ENCODE measurements at places on chromosomes 5 and 9.

- no peak for DNase-seq
Observed at GRCh38 chr9:125486152-125486508, 220.9 kb downstream of the MAPKAP1 start.

GRCh38 chr9:69093471-69094103 is 58.0 kb downstream of the FXN start:
- DNase-seq = no peak

GRCh38 chr9:93132946-93133680 is 938 bp downstream of the NINJ1 start:
- DNase-seq = no peak

GRCh38 chr5:133382661-133383579 is 229.4 kb downstream of the FSTL4 start:
- DNase-seq = no peak

GRCh38 chr5:123511290-123511647 is 708 bp upstream of the CSNK1G3 start:
- no peak for DNase-seq

- DNase-seq = no peak
Observed at GRCh38 chr9:88978034-88978433, 13.2 kb upstream of the S1PR3 start.

GRCh38 chr9:136235709-136236455 is 9.7 kb downstream of the QSOX2 start:
- no peak for DNase-seq

DNA sequence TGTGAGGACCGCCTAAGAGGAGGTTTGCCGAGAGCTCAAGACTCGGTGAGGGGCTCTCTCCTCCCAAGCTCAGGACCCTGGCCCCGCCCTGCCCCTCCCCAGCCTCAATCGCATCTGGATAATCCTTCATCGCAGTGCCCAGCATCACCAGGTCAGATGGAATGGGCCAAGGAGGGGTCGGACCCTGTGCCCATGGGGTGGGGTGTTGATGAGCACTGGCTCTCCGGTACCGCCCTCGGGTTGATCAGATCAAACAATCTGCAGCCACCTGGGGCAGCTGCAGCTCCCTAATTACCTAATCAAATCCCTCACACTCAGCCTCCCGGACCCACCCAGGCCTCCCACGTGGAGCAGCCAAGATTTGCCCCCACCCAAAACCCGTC is 24.4 kb upstream of the TDRD7 start:
- DNase-seq = no peak

- DNase-seq = no peak
Observed at GRCh38 chr5:16886366-16886736, 49.7 kb downstream of the MYO10 start.

- DNase-seq = no peak
Observed at GRCh38 chr9:95313010-95313498, 4.5 kb downstream of the FANCC start.

DNA sequence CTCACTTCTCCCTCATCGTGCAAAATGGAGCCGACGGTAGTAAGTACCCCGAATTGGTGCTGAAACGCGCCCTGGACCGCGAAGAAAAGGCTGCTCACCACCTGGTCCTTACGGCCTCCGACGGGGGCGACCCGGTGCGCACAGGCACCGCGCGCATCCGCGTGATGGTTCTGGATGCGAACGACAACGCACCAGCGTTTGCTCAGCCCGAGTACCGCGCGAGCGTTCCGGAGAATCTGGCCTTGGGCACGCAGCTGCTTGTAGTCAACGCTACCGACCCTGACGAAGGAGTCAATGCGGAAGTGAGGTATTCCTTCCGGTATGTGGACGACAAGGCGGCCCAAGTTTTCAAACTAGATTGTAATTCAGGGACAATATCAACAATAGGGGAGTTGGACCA is 979 bp downstream of the PCDHGA12 start:
- no peak for DNase-seq

- DNase-seq = no peak
Observed at GRCh38 chr9:13388157-13388556, 108.7 kb upstream of the MPDZ start.

- no peak for DNase-seq
Observed at GRCh38 chr9:87097238-87097637, 149.9 kb upstream of the GAS1 start.

DNA sequence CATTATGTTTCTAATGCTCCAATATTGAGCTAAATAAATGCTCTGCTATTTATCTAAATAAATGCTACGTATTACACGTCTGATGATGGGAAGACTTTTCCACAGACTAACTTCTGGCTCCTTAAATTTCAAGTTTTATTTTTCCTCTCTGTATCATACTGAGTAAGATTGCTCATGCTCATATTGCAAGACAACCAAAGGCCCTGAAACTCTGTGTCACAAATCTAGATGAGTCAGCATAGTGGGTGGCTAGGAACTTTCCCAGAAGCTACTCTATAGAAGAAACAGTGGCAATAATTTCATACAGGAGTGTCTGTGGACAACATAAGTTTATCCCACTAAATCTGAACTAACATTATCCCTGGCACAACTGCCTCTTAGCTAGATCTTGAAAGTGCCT is 53.0 kb upstream of the RFX3 start:
- DNase-seq = no peak

GRCh38 chr5:127596501-127596900 is 52.4 kb upstream of the CTXN3 start:
- DNase-seq = no peak

GRCh38 chr5:173923218-173924095 is 35.3 kb downstream of the CPEB4 start:
- DNase-seq = no peak

DNA sequence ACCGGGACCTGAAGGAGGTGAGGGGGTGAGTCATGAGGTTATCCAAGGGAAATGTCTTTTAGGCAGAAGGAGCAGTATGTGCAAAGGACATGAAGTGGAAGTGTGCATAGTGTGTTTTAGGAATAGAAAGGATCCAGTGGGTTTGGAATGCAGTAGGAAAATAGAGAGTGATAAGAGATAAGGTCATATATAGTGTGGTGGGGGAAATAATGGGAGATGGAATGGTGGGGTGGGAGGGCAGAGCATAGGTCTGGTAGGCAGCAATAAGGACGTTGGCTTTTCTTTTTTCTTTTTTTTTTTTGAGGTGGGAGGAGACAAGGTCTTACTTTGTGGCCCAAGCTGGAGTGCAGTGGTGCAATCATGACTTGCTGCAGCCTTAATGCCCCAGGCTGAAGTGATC is 17.8 kb downstream of the SNX24 start:
- no peak for DNase-seq

GRCh38 chr5:80917631-80918030 is 42.5 kb upstream of the RASGRF2 start:
- no peak for DNase-seq

DNA sequence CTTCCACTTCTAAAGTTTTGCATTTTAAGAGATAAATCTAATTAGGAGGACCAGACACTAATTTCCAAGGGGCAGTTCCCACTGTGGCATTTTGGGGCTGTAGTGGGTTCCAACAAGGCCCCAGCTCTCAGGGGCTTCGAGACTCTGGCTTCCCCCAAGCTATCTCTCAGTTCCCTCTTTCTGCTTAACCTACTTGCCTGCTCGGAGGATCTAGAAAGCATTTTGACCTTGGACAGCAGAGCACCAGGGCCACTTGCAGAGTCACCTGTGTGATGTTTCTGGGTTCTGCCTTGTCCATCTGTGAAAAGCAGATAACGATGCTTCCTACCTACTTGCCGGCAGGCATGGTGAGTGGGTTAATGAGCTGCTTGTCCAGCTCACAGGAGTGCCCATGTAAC is 175.4 kb downstream of the MED10 start:
- DNase-seq = no peak

GRCh38 chr5:90844931-90845330 is 286.3 kb downstream of the ADGRV1 start:
- DNase-seq = no peak

DNA sequence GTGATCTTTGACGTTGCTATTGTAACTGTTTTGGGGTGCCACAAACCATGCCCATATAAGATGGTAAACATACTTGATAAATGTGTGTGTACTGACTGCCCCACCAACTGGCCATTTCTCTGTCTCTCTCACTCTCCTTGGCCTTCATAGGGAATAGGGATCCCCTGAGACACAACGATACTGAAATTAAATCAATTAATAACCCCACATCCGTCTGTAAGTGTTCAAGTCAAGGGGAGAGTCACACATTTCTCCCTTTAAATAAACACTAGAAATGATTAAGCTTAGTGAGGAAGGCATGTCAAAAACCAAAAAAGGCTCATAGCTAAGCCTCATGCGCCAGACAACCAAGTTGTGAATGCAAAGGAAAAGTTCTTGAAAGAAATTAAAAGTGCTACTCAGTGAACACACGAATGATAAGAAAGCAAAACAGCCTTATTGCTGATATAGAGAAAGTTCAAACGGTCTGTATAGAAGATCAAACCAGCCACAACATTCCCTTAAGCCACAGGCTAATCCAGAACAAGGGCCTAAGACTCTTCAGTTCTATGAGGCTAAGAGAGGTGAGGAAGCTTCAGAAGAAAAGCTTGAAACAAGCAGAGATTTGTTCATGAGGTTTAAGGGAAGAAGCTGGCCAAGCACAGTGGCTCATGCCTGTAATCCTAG is 111.1 kb downstream of the UGCG start:
- no peak for DNase-seq

DNA sequence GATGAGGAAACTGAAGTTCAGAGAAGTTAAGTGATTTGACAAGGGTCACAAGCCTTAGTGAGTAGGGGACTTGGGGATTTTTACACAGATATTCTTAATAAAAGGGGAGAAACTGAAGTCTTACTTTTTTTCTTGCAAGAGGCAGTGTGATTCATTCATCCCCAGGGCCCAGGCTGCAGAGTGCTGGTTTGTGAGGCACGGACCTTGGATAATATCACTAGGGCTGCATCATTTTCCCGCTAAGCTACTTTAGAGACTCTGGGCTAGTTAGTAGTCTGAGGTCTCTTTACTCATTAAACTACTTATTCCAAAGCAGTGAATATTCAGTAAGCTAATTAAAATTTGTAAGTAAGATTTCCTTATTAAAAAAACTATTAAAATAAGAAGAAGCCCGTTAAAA is 195.0 kb downstream of the PBX3 start:
- DNase-seq = no peak

- DNase-seq = no peak
Observed at GRCh38 chr5:121378559-121379359, 472.9 kb upstream of the FTMT start.

DNA sequence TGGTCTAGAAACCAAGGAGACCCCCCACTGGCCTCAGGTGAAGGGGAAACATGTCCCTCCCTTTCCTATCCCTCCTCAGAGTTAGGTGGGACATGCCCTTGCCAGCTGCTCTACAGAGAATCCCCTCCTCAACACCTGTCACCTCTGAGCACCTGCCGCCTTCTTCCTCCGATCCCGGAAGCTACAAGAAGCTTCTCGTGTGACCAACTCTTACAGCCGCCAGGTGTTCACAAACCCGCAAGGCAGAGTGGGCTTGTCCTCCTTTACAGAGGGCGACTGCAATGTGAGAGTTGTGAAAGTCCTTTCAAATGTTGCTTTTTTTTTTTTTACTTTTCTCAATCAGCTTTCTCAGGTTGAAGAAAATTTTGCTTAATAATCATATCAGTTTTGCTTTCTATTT is 3.7 kb upstream of the ICE1 start:
- no peak for DNase-seq

DNA sequence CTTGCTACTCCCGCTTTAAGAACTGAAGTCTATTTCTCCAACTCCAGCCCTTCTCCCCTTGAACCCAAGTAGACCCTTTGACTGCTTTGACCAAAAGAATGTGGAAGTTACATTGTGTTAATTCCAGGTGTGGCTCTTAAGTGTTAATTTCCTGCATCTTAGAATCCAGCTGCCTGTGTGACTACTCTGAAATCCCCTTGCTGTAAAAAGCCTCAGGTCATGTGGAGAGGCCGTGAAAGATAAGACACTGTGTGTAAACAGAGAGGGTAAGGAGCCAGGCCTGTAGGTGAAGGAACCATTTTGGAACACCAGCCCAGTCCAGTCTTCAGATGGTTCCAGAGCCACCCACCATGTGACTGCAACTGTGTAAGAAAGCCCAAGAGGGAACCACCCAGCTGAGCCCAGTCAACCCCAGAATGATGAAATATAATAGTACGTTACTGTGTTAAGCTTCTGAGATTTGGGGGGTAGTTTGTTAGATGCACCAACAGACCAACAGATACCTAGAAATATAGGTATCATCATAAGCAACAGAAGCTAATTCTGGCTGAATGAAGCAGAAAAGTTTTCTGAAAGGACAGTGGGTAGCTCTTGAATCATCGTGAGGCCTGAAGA is 59.4 kb upstream of the CCDC112 start:
- DNase-seq = no peak

DNA sequence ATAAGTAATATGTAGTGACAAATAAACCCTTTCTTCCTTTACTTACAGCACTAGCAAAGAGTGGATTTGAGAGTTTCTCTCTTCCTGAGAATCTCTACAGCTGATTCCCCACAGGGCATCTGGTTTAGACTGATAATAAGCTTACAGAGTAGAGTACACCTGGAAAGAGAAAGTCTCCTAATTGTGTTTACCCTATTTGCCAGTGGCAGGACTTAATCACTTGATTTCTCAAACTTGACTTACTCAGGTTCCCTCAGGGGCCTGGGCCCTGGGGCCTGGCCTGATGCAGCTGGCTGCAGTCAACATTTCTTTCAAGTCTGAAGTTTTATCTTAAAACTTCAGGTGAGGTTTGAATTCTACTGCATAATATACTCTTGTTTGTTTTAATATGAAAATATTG is 38.0 kb upstream of the UBTD2 start:
- no peak for DNase-seq

- no peak for DNase-seq
Observed at GRCh38 chr9:34457266-34458012, 931 bp downstream of the FAM219A start.

- no peak for DNase-seq
Observed at GRCh38 chr9:134830126-134830525, 50.5 kb upstream of the FCN2 start.

DNA sequence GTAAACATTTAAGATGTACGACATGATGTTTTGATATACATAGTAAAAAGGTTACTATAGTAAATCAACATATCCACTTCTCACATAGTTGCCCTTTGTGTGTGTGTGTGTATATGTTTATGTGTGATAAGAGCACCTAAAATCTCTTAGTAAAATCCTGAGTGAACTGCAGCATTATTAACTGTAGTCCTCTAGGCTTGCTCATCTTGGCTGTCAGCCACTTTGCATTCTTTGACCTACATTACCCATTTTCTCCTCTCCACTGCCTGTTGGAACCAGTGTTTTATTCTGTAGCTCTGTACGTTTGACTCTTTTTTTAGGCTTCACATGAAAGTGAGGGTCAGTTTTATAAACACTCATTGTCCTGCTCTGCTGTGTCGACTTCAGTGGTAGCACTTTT is 24.4 kb downstream of the C5orf22 start:
- no peak for DNase-seq

DNA sequence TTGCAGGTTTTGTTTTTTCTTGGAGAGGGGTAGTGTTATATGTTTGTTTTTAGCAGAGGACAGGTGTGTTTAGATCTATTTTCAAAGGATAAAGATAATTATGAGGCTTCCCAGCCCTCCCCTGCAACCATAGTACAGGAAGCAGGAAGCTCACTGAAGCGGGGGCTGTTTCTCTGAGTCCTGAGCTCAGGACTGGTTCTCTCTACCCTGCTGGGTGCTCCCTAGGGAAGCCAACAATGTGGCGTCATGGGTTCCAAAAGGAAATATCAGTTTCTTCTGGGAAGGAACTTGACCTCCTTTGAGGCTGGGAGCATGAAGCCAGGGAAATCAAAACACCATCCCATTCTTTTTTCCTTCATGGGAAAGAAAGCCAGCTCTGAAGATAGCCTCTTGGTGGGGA is 62.2 kb downstream of the RAD23B start:
- no peak for DNase-seq

- no peak for DNase-seq
Observed at GRCh38 chr9:75880618-75881017, 9.9 kb upstream of the PCSK5 start.
